ENCODE measurements at places on chromosomes 7 and 10.

DNA sequence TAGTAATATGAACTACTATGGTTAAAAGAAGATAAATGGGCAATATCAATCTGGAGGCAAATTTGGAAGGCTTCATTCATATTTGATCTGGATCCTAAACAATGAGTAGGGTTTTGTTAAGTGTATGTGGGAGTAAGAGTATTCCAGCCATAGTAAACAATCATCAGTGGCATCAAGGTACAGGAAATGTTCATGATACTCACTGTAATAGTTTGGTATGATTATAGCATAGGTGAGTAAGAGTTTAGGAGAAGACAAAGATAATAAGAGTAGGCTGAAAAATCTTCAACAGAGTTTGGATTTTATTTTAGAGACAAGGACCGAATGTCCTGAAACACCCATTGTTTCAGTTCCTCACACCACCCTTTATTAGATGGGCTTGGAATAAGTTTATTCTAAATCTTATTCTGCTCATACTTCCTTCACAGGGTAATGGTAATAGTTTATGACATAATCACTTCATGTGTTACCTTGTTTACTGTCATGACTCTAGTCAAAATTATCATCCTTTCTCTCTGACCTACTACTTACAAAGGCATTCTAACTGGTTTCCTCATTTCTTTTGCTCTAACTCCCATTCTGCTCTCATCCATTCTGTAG lies 38.9 kb downstream of the BRAF start:
- DNase-seq: no peak

GRCh38 chr10:108453166-108453565 lies 1288.7 kb upstream of the SORCS1 start:
- no peak for DNase-seq

GRCh38 chr10:117186832-117187615 lies 10.3 kb upstream of the KCNK18 start:
- no peak for DNase-seq

GRCh38 chr10:100881556-100882213 lies 31.1 kb upstream of the SLF2 start:
- DNase-seq: no peak

DNA sequence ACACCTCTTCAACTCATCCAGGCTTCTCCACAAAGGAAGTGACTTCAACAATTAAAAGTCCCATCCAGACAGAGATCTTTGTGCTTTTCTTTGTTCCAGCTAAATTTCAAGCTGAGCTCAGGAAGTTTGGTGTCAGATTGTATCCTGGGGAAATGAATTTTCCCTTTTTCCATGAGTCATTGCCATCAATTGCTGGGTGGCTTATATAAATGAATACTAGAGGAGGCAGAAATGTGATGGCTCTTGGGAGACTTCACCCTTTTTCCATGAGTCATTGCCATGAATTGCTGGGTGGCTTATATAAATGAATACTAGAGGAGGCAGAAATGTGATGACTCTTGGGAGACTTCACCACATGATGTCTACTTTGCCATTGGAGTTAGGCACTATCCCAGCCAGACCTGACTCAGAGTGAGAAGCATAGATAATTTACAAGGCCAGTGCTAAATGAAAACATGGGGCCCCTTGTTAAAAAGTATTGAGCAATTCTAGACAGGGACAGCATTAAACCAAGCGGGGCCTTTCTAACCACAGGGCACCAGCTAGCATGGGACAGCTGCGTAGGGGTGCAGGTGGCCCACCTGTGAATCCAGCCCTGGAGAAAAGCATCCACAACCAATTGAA lies 339.2 kb upstream of the PODXL start:
- no peak for DNase-seq

DNA sequence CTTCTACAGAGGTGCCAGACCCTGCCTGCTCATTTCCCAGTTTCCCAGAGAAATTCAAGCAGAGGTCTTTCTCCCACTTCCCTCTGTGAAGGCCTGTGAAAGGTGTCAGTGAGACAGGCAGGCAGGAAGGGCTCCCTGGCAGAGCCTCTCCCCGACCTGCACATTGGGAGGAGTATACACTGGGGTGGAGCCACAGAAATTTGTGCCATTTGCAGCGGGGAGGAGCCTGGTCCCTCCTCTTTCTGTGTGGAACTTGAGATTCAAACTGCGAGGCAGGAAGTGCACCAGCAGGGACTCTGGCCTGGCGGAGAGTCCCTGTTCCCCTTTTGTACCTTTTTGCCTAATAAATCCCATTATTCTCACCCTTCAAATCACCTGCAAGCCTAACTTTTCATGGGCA lies 54.6 kb upstream of the OPN4 start:
- DNase-seq: no peak

DNA sequence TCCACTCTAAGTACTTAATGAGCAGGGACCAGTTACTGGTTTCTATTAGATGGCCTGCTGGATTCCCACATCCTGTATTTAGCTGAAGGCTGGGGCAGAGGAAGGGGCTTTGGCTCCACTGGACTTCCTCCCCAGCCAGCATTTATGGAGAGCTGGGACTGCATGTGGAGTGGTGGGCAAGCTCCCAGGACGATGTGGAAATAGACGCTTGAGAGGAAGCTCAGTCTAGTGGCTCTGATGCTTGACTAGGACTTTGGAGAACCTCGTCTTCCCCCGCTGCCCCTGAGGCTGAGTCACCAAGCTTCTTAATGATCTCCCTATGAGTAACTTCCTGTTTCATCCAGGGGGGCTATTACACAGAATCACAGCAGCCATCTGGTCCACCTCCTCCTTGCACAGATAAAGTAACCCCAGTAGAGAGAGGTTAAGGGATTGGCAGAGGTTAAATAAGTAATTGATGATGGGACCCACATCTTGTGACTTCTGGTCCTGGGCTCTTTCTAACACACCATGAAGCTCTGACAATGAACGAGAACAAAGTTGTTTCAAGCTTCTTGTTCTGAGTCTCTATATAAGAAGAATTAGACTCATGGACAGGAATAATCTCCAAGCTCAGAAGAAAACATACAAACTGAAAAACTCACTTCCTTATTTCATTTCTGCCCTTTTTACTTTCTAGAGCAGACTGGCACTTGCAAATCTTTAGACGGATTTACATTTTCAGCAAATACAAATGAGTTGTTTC lies 126.2 kb downstream of the PRPF18 start:
- DNase-seq: no peak

- no peak for DNase-seq
Measured at GRCh38 chr7:132092106-132092505, 484.2 kb downstream of the PLXNA4 start.

DNA sequence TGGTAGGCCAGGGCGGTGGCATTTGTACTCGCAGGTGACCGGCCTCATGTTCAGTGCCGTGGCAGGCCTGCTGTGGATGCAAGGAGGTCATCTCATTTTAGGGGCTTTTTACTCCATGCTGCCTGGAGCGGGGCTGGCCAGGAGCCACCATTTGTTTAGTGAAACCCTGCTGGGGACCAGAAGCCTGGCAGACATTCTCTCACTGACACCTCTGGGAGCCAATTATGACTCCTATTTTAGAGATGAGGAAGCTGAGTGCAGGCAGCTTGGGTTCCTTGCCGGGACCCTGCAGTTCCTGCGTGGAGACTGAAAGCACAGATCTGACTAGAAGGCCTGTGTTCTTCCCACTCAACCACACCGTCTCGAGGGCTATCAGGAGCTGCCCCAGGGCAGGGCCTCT lies 186.6 kb downstream of the FANK1 start:
- DNase-seq: no peak

Measured in stimulated activated CD4-positive, alpha-beta T cell treated with anti-CD3 and anti-CD28 coated beads, Interleukin-15, amount 100 ng/mL, for 1 hour (primary cell).